Activated B cell treated with CpG ODN at 0.5 μM for 24 hours (primary cell): ENCODE measurements at places on chromosomes 12 and 14. TPM values are rescaled to one million over a fixed set of nuclear protein-coding genes. Genes with fewer than 3 reads are reported as not detected.

- DNase-seq = no peak
Observed at GRCh38 chr14:65222440-65222858, 120.1 kb upstream of the MAX start.

- DNase-seq = no peak
Observed at GRCh38 chr14:75725481-75725880, 64.4 kb downstream of the TTLL5 start.

GRCh38 chr12:26245175-26245942 lies 50.0 kb downstream of the SSPN start:
- no peak for DNase-seq

GRCh38 chr12:3882896-3883564 lies 9.8 kb upstream of the PARP11 start:
- DNase-seq = no peak

DNA sequence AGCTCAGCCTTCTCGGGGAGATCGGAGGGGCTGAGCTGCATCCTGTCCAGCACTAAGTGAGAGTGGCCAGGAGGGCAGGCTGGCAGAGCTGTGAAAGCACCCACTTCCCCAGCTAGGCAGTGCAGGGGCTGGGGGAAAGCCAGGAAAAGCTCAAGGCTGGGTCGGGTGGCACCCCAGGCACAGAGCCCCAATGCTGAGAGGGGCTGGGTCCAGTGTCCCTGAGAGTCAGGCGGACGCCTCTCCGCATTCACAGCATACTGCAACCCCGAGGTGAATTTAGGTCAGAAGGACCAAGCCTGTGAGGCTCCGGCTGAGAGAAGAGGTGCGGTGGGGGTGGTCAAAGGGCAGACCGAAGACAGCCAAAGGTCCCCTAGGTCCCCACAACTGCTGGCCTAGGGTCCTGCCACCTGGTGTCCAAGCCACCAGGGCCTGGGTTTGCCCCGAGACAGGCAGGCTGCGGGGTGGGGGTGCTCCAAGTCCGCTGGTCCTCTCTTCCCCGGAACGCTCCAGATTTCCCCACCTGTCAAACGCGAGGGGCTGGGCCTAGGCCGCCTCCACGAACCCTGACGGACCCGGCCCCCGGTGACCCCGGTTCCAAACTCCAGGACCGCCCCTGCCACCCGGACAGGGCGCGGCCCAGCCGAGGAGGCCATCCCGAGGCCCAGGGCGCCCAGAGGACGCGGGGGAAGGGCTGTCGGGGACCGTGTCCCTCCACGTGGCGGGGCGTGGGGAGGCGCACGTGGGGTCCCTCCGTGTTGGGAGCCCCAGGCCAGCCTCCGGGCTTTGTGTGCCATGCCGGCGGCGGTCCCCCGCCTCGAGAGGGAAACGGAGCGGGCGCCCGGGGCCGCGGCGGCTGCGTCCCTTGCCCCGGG lies 527 bp downstream of the CAMKK2 start:
- DNase-seq = peak; percentile 22

DNA sequence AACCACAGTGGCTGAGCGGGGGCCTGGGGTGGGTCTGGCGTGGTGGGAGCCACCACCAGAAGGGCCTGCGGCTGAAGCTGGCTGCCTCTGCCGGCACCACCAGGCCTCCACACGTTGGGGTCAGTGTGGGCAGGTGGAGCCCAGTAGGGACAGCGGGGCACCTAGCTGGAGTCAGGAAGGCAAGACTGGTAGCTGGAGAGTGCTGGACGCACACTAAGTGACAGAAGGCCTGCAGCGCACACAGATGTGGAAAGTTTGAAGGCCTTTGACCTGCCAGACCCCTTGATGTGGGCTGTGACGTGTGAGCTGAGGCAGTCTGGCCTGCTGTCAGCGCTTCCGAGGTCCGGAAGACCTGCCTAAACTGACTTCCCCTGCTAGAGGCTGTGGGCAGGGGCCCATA lies 26.3 kb downstream of the RIN3 start:
- DNase-seq = no peak

DNA sequence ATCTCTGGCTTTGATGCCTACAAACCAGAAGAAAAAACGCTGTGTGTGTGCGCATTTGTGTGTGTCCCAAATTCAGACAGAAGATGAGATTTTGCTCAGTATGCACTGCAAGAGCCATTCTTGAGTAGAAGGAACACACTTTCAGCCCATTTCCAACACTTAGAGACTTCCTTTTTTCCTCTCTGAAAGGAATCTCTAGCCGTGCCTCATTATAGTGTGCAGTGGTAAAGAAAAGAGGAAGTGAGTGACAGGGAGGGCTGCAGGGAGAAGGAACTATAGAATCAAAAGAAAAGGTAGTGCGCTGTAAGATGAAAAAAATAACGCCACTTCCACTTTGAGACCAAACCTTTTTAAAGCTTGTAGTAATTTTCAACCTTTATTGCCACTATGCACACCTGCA lies 1400.9 kb upstream of the FLRT2 start:
- DNase-seq = no peak

DNA sequence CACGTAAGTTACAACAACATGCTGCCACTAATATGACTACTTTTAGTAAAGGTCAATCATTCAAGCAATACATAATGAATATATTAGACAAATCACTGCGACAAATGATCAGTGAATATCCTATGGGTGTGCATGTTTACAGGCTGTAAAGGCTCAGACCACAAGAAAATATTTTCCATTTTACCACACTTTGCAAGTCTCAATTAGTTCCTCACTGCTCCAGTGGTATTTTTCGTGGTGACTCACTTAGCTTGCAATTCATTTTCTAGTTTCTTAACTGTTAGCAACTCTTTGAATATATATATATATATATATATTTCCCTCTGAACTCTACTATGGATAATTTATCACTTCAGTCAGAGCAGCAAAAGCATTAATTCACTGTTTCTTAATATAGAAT lies 96.9 kb downstream of the EML5 start:
- no peak for DNase-seq

DNA sequence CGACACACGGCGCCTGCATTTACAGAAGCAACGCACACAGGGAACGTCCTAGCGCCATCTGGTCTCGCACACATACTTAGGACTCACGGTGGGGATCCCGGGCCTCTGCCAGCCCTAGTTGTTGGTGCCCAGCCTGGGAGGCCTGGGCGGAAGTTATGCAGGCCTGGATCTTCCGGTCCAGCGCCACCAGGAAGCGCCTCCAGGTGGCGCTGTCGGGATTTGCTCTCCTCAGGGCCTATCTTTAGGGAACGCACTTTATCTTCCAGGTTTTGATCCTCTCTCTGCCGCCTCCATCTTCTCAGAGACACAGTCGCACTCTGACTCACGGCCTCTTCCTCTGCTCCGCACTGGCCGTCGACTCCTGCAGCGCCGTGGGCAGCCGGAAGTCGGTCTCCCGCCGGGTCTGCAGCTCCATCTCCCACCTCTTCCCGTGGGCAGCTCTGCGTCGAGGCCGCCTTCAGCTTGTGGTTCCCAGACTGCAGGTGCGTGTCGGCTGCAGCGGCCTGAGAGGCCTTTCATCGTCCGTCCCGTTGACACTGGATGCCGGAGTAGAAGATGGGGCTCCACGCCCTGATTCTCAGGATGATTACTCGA lies 760.4 kb downstream of the TMEM121 start:
- DNase-seq = no peak

GRCh38 chr14:89255852-89256251 lies 161.2 kb downstream of the FOXN3 start:
- DNase-seq = no peak

DNA sequence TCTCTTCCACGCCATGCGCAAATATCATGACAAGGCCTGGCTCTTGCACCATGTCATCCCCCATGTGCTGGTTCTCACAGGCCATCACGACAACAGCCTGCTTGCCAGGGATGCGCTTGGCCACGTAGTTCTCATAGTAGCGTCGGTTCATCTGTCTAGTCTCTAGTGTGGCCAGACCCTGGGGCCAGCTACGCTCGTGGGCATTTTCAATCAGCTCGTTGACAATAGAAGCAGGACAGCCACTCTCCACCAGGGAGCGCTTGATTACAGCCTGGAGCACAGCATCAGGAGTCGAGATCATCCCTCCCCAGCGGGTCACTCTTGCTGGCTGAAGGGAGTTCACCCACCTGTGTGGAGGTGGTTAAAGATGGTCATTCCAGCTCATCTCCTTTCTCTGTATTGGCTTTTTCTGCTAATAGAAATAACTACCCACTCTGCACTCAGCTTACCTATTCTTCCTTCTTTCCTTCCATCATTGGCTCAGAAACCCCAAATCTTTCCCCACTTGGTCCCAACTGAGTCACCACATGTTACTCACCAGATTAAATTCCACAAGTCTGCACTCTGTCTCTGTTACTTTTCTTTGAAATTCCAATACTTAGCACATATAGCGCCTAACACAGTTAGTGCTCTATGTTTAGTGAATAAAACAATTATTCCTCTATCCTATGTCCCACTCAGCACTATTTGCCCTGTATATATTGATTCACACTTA lies 15.1 kb downstream of the RNF41 start:
- DNase-seq = no peak

GRCh38 chr14:86217523-86217922 lies 687.6 kb downstream of the FLRT2 start:
- no peak for DNase-seq

- DNase-seq = no peak
Observed at GRCh38 chr12:44574586-44574985, 301.5 kb downstream of the NELL2 start.

DNA sequence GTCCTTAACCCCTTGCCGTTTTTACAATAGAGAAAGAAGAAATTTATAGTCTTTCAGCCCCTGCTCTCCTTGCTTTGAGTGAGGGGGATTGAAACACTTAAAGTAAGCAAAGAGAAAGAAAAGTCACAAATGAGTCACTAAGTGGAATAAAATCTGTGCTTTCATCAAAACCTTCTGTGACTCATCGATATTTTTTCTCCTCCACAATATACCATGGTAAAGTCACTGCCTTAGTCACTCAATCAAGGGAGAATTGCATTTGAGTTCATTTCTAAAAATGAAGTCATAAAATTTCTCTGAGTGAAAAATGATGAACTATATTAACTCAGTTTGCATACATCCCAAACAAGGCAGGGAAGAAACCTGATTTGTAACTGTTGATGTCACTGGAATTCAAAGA lies 470.3 kb downstream of the FOXG1 start:
- no peak for DNase-seq

DNA sequence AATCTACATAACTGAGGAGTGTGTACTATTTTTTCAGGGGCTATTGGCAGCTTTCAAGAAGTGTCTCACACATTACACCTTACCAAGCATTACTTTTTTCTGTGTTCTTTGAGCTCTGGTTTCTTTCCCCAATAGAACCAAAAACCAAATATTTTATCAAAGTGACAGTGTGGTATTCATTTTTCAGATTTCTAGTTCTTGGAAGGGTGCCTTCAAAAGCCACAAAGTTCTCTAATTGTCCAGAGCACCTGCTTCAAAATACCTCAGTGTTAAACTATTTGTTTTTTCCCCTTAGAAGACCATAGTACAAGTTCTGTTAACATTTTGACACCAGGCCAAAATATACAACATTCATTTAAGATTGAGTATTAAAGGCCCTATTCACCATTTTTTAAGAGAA lies 515.7 kb downstream of the ETNK1 start:
- DNase-seq = no peak

- no peak for DNase-seq
Observed at GRCh38 chr12:56258820-56259183, 618 bp upstream of the ANKRD52 start.

DNA sequence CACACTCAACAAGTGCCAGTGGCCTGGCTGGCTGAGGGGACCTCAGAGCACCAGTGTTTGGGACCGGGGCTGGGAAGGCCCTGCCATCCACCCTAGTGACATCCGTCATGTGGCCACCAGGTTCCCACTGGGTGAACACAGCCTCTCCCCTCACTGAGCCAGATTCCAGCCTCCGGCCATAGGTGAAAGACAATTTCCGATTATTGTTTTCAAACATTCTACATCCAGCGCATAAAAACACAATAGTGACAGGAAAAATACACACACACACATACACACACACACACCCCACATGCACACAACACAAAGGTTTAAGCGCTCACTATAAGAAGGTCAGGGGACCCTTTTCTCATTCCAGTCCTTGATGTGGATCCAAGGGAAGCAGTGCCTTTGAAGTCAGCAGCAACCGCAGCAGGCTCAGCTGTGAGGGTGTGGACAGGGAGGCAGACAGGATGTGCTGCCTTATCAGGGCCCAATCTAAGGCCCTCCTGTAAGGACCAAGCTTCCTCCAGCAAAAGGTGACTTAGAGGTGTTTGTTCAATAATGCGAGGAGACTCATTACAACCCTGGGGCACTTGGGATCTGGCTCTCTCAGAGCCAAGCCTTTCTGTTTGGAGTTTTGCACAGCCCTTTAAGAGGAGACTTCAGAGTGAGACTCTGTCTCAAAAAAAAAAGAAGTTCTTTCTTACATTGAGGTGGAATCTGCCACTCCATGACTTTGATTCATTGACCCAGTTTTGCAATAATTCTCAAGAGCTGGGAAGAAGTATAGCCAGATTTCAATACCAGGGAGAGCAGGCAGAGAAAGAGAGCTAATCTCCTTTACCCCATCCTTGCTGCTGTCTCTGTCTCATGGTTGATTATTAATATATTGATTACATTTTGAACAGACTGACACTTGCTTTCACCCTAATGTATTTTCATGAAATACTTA lies 227.8 kb downstream of the ZFP36L1 start:
- no peak for DNase-seq

DNA sequence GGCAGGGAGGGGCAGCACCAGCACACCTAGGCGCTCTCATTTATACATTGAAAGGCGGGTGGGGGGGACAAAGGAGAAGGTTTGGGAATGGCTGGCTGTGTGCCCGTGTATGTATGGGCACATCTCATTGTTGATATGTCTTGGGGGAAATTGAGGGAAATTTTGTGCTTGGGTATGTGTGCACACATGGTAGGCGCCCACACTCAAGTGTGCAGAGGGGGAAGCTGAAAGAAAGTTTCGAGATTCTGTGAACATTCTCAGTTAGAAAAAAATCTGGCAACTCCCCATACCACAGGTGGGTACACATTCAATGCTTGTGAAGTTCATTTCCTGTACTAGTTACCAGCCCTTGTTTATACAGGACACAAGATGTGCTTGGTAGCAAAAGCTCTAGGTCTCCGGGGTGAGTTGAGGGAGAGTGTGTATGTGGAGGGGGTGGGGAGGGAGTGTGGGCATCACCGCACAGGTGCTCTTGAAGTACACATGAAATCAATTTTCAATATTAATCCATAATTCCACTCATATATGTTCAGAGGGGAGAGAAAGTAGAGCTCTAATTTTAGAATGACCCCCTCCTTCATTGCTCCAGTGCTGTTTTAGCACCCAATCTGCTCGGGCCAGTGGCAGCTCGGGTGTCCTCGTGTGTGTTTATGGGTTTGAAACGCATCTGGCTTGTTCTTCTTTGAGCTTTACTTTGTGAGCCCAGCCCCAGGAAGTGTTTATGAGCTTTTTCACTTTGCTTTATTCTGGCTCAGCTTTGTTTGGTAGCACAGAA lies 286.0 kb downstream of the ZFP36L1 start:
- DNase-seq = peak; percentile 37

- no peak for DNase-seq
Observed at GRCh38 chr12:121618659-121619233, 7.6 kb upstream of the ORAI1 start.

MGP gene
- total RNA-seq = not detected in 2 replicates

USP44 gene
- total RNA-seq = 3.4 and 5.4 TPM in 2 replicates

ASB2 gene
- total RNA-seq = 2.7 and 3.1 TPM in 2 replicates

NFE2 gene
- total RNA-seq = not detected in 2 replicates

SMCO2 gene
- total RNA-seq = not detected in 2 replicates

CLEC6A gene
- total RNA-seq = not detected in 2 replicates

FBLN5 gene
- total RNA-seq = not detected in 2 replicates
